Anterior cingulate cortex (tissue), 58 donors: ENCODE measurements at places on chromosomes 2 and 18.

- DNase-seq, result no peak
Observed at GRCh38 chr2:176407706-176408105, 138.5 kb downstream of the MTX2 start.

DNA sequence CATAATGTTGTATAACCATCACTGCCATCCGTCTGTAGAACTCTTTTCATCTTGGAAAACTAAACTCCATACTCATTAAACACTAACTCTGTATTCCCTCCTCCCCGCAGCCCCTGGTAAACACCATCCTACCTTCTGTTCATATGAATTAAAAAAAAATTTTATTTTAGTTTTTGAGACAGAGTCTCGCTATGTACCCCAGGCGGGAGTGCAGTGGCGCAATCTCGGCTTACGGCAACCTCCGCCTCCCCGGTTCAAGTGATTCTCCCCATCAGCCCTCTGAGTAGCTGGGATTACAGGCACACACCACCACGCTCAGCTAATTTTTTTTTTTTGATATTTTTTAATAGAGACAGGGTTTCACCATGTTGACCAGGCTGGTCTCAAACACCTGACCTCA is 52.9 kb downstream of the RRM2 start:
- no peak for DNase-seq

DNA sequence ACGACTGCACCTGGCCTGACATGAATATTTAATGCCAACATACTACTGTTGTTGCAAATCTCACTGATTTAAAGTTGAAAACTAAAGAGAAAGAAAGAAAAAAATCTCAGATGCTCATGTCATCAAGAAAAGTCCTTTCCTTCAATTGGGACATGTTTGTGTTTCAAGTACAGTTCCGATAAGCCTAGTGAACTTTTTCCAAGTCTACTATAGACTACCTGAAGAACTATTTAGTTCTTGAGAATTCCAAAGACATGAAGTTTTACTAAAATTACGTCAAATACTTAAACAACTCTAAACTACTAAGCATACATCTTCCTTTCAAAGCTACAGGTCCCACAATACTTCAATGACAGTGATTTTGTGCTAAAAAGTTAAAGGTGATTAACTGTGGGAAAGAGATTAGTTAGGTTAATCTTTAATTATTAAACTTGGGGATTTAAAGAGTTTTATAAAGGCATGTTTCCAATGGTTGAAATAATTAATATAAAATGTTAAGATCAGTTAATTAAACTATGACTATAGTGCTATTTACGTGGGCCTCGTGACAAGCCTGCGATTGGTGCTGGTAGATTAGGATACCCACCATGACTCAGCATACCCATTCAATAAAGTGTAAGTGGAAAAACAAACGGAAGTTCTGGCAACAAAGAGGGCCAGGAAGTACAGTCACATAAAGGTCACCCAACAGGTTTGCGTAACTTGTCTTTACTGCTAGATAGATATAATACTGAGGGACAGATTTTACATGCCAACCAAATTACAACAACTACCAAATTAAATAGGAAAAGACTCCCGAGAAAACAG is 55.5 kb downstream of the SEPTIN10 start:
- DNase-seq, result no peak

GRCh38 chr2:197247083-197247482 is 63.5 kb downstream of the ANKRD44 start:
- no peak for DNase-seq

DNA sequence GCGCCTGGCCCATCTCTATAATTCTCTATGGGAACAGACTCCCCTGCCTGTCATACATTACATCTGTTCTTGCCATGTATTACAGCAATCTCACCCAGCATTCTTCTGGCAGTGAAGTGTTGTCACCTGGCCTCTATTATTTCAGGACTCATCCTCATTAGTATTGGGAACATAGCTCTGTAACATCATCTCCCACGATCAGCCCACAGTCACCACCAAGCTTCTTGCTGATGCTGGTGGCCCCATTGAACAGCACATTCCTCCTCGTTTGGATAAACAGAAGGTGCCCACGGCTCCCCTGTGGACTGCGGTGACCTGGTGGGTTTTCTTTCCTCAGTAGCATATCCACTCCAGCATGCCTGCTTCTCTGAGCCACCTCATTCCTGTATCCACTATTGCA is 21.5 kb downstream of the CHCHD5 start:
- DNase-seq, result no peak

DNA sequence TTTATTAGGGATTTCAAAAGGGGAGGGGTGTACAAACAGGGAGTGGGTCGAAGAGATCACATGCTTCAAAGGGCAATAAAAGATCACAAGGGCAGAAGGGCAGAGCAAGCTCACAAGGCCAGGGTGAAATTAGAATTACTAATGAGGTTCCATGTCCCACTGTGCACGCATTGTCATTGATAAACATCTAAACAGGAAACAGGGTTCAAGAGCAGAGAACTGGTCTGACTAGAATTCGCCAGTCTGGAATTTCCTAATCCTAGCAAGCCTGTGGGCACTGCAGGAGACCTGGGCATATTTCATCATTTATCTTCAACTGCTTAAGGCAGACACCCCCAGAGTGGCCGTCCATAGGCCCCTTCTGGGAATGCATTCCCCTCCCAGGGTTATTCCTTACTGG is 408.2 kb downstream of the ZNF804A start:
- no peak for DNase-seq

GRCh38 chr2:218500501-218501060 is 67.6 kb downstream of the USP37 start:
- DNase-seq, result no peak

GRCh38 chr18:41992703-41993102 is 37.7 kb downstream of the PIK3C3 start:
- DNase-seq, result no peak

- DNase-seq, result no peak
Observed at GRCh38 chr2:67548317-67549201, 151.4 kb downstream of the ETAA1 start.

GRCh38 chr2:136408795-136409194 is 290.8 kb upstream of the CXCR4 start:
- DNase-seq, result no peak

- DNase-seq, result no peak
Observed at GRCh38 chr2:183037074-183037552, 1.1 kb downstream of the NCKAP1 start.

DNA sequence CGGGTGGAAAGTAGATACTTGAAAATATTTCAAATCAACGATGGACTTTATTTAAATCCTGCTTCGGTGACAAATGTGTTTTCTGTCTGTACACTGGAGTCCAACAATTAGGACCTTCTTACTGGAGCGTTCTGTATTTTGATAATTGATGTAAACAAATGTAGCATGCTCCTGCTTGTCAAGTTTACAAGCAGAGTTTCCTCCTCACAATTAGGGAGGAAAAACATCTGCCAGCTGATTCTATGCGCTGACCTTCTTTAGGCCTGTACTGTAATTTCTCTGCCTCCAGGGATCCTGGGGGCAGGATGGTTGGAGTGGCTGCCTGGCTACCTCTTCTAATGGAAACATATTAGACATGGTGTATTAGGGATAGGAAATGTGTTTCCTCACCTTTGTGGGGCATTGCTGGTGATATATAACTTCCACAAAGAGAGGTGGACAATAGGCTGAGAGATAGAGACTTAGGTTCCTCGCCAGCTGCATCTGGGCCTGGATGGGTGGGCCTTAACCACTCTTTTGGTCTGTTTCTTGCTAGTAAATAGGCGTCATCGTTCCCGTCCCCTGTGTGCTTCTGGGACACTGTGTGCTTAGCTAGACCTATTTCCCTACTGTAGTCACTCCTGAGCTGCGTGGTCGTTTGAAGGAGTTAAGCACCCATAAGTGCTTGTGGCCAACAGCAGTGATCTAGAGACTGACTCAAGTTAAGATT is 19.3 kb downstream of the GATA6 start:
- DNase-seq, result no peak

- no peak for DNase-seq
Observed at GRCh38 chr2:74349889-74350288, 6.7 kb upstream of the SLC4A5 start.

DNA sequence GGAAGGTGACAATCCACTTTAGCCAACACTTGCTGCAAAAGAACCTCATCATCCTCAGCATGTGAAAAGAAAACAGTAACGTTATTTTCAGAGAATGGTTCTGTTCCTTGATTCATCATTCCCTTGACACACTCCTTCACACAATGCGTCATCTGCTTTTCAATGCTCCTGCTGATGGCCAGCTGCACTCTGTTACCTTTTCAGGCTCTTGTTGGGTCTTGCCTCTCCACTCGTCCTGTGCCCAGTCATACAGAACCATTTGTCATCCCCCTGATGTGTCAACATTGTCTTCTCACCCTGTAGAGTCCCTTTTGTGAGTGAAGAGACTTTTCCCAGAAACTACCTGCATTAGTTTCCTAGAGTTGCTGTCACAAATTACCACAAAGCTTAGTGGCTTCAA is 12.2 kb upstream of the DTNA start:
- no peak for DNase-seq

- no peak for DNase-seq
Observed at GRCh38 chr2:45273412-45274249, 264.4 kb upstream of the SIX2 start.

GRCh38 chr2:113376913-113377445 is 60.5 kb upstream of the ZNG1B start:
- DNase-seq, result no peak

DNA sequence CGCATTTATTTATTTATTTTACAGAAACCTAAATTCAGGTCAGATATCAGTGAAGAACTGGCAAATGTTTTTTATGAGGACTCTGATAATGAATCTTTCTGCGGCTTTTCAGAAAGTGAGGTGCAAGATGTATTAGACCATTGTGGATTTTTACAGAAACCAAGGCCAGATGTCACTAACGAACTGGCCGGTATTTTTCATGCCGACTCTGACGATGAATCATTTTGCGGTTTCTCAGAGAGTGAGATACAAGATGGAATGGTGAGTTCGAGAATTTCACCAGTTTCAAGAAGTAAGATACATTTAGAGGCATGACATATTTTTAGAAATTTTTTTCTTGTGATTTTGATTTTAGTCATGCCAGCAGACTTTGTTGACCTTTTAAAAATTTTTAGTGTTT is 4.6 kb downstream of the CDCA7 start:
- DNase-seq, result no peak

DNA sequence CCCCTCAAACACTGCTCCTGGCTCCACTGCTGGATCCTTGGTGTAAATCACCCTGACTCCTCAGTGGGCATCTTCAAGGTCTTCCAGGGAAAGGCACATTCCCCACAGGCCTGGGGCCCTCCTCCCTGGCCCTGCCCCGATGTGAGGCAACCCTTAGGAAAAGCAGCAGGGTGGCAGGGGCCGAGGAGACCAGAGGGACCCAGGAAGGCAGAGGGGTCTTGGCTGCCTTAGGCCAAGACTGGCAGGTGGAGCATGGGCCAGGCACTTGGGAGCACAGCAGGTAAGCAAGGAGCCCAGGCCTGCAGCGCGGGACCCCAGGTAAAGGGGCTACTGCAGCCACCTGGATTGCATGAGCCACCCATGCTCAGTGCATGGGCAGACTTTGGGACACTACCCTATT is 96.9 kb downstream of the GYPC start:
- DNase-seq, result no peak

DNA sequence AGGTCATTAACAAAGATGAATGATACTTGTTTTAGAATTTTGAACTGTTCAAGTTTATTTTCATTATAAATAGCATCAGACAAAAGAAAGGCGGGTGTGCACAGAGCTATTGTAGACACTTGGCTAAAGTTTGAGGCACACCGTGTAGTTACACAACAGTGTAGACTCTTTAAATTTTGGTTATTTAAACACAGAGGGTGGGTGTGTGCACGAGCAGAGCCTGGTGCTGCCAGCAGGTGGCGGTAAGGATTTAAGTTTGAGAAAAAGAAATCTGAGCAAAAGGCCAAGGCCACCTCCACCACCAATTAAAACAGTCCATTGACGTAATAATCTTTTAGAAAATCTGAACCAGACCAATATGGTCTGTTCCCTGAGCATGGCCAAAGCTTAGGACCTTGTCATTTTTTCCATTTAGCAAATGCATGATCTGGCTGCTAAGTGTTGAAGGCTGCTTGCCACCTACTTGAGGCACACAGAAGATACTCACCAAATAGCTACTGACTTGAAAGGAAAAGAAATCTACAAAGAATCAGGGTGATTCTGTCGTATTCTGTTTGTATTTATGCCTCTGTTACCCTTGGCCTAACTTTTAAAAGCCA is 14.3 kb downstream of the COPS7B start:
- peak; percentile 27 for DNase-seq

- no peak for DNase-seq
Observed at GRCh38 chr2:16261071-16261470, 320.7 kb downstream of the MYCN start.

DNA sequence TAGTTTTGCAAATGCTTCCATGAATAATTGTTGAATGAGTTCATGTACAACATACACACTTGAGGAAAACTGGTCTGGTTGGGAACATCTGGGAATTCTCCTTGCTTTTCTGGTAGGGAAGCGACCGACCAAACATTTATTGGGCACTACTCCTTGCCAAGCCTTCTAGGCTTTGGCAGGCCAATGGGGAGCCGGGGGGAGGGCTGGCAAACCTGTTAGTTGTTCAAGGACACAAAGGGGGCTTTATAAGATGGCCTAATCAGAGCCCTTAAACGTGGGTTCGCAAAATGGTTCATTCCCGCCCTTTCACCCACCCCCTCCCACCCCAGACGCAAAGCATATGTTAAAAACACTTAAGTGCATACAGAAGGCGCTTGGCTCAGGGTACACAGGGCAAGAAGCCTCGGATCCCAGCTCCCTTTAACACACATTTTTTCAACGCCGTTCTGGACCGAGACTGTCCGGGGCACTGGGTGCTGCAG is 844 bp upstream of the VSNL1 start:
- DNase-seq, result no peak

DNA sequence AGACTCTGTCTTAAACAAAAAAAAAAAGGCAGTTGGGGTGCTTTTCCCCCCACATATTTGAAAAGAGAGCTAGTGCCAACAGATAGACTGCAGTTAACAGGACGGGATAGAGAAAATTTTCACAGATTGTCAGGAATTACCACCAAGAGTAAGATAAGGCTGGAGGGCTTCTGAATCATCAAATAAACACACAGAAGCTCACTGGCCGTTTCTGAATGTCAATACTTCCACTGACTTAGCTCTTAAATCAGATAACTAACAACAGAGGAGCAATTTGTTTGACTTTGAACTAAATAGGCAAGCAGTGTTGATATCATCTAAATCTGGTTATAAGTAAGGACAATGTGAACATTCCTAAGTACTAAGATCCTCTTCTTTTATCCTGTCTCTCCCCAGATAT is 34.7 kb downstream of the PIEZO2 start:
- DNase-seq, result no peak

- peak; percentile 21 for DNase-seq
Observed at GRCh38 chr2:233449081-233449901, 95.0 kb downstream of the DGKD start.

DNA sequence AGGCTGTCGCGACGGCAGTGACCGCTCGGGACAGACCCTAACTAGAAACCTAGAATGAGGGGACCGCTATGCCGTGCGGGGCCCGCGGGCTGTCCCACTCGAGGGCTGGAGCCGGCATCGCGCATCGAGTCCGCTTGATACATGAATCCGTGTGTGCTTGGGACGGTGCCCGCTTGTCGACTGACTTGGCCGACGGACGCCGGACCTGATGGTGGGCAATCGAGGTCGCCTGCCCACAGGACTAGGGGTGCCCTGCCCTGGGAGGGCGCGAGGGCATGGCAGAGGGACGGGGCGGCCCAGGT is 749 bp upstream of the PTMA start:
- peak; percentile 80 for DNase-seq

GRCh38 chr2:128472789-128473174 is 154.1 kb upstream of the HS6ST1 start:
- no peak for DNase-seq
